ENCODE measurements at places on chromosomes 16 and 17.
A peak's percentile ranks its signal among the peaks of the same experiment; 100 is the strongest.

- DNase-seq, result peak; percentile 20
These were observed 2.1 kb upstream of the SEZ6 start for GRCh38 chr17:29007860-29008455.

DNA sequence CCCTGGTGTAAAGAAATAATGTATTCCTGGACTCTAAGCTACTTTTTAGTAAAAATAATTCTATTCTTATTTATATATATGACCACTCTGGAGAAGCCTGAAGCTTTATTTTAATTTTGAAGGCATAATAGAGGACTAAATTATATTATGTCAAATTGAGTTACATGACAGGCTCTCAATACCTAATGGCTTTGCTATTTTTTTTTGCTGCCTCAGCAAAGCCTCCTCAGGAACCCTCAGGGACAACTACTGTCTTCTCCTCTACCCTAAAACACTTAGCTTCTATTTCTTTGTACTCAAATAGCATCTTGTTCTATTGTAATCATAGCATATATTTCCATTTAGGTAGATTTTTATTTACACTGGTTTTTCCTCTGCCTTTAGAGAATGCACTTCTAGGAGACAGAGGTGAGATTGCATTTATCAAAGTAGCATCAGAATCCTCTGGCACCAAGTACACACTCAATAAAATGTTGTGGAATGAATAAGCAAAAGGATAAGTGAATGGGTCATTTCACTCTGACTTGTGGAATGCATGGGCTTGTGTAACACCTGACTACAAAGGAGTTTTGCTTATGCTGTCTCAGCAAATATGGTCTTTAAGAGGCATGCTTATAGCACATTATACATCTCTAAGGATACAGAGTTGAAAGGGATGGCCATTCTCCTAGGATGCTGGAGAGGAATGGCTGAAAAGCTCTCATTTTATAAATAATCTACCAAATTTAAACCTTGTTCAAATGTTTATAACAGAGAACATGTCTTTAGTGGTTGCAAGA, 605.2 kb downstream of the KCNJ2 start:
- no peak for DNase-seq

DNA sequence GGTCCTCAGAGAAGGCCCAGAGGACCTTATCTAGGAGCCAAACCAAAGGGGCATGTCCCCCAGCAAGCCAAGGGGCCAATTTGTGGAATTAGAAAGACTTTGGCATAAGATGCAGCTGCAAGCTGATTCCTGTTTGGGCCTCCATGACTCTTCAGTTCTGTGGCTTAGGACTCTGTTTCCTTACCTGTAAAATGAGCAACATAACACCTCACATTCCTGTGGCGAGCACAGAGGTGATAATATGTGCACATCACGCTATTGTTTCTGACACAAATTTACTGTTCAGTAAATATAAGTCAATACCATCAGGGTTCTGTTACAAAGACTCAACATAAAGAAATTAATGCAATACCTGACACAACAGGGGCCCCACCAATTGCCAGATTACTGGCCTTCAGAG, 57.7 kb downstream of the CDH11 start:
- DNase-seq, result no peak

DNA sequence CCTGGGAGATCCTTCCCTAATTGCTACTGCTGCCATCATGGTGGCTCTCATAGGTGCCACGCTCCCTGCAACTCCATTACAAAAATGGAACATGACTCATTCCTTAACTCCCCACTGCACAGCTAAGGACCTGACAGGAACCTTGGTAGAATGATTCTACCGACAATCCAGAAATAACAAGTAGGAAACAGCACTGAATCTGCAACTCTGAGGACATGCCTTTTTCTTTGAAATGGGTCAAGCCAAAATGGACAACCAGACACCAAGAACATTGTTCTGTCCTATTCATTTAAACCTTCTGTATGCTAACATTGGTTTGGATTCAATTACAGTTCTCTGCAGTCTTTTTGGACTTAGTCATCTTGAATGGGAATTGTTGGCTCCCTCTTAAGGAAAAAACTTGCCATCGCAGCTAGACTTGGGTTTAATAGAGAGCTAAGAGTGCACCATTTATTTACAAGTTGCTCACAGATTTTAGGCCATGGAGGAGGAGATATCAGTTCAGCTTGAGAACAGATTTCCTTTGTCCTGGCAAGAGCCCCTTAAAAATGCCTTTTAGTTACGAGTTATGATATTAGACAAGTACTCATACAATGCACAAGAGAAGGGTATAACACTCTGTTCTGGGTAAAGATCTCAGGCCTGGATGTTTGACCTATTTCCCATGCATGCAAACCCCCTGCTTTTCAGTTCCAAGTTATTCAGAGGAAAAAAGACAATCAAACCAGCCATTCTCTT, 20.9 kb upstream of the NSRP1 start:
- DNase-seq, result peak; percentile 86

GRCh38 chr16:83187405-83187804, 560.6 kb downstream of the CDH13 start:
- DNase-seq, result peak; percentile 5

- no peak for DNase-seq
These were observed 84.1 kb downstream of the AIPL1 start for GRCh38 chr17:6350806-6351205.

DNA sequence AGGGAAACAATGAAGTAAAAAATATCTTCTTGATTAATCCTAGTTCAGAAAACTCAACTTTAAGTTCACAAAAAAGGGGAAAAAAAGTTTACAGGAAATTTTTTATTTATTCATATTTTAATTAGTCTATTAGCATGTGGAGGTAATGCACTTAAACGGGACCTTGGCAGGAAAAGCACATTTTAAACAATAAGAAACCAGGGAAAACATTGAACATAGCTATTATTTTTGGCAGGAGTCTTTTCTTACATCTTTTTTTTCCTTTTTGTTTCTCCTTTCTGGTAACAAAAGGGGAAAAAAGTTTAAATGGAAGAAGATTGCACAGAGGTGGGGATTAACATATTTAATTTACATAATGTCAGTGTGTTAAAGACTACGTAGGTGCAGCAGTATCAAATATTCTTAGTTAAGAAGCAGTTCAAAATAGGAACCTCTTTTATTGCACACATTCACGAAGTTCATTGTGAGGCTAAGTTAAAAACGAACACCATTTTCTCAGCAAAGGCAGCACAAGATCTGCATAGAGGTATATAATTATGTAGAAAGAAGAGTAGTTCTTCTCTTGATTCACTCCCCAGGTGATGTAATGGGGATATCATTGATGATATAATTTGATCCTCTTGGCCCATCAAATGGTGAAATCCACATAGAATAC, 940.5 kb downstream of the CDH11 start:
- no peak for DNase-seq

- no peak for DNase-seq
These were observed 2.8 kb downstream of the TEPSIN start for GRCh38 chr17:81235822-81236740.

DNA sequence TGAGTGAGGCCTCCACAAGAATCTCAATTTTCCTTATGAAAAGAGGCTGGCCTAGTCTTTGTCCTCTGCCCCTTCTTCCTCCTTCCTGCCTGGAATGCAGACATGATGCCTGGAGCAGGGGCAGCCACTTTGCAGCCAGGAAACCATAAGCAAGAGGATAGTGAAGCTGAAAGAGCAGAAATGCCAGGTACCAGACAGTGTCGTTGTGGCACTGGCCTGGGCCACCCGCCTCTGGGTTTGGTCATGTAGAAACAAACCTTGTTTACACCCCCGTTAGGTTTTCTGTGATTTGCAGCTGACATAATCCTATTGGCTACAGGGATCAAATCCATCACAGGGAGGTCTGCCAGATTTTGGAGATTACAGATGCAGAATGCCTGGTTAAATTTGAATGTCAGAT, 16.5 kb downstream of the CBFA2T3 start:
- DNase-seq, result no peak

DNA sequence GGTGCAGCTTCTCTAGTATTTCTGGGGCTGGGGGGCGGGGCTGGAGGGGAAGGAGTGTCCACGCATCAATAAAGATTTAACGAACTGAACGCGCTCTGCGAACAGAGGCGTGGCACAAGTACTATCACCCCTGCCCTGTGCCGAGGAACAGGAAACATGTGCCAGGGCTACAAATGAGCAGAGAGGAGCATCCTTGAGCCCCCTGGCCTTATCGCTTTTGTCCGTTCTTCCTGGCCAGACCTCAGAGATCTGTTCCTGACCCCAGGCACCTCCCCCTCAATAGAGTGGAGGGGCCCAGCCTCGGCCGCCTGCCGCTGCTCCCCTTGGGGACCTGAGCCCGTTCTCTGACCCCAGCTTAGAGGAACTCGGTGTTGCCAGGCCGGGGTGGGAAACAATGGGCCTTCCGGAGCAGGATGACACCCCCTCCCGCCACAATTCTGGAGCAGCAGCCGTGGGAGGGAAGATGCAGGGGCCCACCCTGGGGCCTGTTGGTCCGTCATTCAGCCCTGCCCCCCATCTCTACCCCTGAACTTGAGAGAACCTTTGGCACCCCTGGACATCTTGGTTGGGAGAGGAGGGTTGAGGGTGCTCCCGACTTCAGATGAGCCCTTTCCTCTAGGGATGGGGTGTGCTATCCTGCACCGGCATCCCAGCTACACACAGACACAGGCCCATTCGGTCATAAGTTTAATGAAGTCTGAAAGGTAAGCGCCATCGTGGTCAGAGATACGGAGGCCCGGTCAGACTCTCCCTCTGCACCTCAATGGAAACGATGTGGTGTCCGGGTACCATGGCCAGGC, 1.1 kb downstream of the NAA38 start:
- DNase-seq, result no peak

- DNase-seq, result no peak
These were observed 68.3 kb downstream of the WIPI1 start for GRCh38 chr17:68389041-68389440.

GRCh38 chr16:8355675-8356074, 234.6 kb downstream of the TMEM114 start:
- DNase-seq, result no peak

DNA sequence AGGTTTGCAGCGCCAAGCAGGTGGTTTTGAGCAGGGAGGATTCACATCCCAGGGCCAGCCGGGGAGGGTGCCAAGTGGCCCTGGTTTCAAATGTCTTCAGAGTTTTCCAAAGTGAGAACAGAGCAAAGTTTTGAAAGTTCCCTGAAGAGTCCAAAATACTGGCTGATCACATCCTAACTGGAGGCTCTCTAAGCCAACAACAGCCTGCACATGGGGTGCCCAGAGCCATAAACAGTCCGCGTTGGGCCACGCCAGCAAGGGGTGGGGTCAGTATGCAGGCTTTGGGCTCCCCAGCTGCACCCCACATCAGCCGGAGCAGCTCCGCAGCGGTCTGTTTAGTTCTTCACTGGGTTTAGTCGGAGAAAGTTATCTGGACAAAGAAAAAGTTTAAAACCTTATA, 150.9 kb downstream of the C16orf95 start:
- no peak for DNase-seq

DNA sequence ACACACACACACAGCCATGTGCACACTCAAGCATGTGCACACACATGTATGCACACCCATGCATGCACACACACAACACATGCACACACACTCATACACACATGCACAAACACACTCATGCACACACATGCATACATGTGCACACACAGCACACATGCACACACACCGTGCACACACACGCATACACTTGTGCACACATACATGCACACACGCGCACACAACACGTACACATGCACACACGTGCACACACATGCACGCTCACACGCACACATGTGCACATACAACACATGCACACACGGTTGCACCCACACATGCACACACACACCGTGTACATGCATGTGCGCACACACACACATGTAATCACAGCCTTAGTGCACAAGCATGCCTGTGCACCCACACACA, 230.4 kb upstream of the GSE1 start:
- no peak for DNase-seq

- DNase-seq, result no peak
These were observed 3.1 kb downstream of the MRC2 start for GRCh38 chr17:62630365-62631085.

GRCh38 chr16:28310796-28311195, 18.5 kb downstream of the SBK1 start:
- DNase-seq, result no peak

GRCh38 chr17:9389111-9389527, 186.5 kb downstream of the STX8 start:
- peak; percentile 6 for DNase-seq

- no peak for DNase-seq
These were observed 53.5 kb downstream of the DNAH3 start for GRCh38 chr16:21097151-21097550.

GRCh38 chr16:55248058-55248457, 75.9 kb upstream of the IRX6 start:
- DNase-seq, result no peak

DNA sequence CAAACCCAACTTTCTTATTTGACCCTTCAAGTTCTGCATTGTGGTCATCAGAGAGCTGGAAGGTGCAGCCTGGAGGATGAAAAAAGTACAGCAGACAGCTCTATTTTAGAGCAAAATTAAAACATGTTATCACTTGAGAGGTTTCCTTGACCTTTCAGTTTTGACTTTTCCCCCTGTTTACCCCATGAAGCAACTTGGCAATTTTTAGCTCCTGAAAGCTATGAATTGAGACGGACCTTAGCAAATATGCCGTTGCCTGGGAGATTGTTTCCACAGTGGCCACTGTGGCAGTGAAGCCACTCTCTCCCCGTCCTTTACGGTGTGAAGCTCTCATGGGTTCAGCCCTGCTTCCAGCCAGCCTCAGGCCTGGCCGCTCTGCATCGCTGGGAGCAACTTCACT, 398.6 kb downstream of the CPPED1 start:
- no peak for DNase-seq

DNA sequence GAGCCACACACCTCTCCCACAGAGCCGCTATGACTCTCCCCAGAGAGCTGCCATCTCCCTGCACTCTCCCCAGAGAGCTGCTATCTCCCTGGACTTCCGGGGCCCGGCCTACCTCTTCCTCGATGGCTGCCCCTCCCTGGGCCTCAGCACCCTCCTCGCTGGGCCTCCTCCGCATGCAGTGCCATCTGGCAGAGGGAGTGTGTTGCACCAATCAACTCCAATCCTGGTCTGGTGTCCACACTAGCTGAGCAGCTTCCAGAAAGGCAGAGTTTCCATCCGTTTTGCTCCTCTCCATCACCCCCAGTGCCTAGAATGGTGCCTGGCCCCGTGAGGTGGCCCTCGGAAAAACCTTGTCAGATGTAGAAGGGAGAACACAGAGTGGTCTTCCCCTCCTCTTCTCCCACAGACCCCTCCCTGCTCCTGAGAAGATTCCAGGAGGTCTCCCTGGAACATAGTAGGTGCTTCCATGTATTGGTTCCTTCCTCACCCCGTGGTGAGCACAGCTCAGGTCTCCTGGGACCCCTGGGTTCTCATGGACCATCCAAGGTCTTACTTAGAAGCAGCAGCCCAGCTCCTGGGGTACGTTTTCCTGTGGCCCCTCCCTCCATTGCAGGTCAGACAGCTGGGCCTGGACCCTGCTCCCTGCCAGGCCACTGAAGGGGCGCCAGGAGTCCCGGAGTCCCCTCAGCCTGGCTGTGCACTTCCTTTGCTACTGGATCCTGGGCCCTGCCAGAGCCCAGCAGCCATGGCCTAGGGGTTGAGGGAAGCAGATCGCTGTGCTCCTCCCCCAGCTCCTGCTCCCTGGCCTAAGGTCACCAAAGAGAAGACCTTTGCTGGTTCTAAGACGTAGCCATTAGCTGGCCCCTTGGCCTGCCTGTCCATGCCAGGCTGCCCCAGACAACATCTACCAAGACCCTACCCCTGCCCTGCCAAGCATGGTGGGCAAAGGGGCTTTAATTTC, 233.8 kb upstream of the GSE1 start:
- DNase-seq, result no peak

Measured in COLO829 (cell line).